ENCODE measurements at places on chromosomes 7 and 10.

GRCh38 chr10:90856964-90857634 lies 740 bp downstream of the HTR7 start:
- ATAC-seq, result peak; percentile 15

GRCh38 chr7:102872460-102872859 lies 40.3 kb upstream of the LRRC17 start:
- no peak for ATAC-seq

- no peak for ATAC-seq
Measured at GRCh38 chr7:118214833-118215182, 9.7 kb upstream of the ANKRD7 start.

DNA sequence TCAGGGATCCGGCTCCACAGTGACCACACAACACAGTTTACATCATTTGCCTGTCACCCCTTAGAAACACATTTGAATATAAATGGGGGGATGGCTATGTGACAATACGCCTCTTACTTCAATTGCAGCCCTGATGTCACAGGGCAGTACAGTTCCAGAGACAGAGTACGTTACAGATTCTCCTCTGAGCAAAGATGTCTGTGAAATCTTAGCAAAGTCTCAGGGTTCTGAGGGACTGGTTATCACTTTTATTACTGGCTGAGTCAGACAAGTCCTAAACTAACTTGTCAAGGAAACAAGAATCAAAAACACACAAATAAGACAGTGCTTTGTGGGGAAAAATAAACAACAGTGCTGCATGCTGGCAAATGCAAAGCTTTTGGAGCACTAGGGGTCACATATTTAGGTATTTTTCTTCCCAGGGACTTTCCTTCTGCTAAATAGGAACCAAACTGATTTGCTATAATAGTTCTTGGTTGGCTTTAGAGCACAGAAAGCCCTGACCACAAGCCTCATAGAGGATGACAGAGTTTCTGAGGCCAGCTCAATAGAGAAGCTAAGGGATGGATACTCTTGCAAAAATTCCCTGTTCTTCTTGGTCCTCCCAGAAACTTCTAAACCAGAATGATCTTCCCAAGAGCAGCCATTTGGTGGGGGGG lies 501.6 kb downstream of the GRID1 start:
- ATAC-seq, result no peak

DNA sequence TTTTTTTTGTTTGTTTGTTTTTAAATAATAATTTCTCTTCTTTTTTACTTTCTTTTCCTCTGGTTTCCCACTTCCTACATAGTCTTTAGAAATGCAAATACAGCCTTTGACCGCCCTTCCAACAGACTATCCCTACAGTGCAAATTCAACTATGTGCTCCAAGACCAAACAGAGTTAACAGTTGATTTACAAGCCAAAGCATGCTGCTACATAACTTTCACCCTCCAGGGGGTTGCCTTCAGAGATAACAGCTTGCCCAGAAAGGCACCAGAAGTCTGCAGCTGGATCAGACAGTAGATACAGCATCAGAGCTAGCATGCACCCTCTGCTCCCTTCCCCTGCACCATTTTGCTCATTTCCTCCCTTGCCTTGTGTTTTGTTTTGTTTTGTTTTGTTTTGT lies 539.0 kb downstream of the ZWINT start:
- ATAC-seq, result no peak

DNA sequence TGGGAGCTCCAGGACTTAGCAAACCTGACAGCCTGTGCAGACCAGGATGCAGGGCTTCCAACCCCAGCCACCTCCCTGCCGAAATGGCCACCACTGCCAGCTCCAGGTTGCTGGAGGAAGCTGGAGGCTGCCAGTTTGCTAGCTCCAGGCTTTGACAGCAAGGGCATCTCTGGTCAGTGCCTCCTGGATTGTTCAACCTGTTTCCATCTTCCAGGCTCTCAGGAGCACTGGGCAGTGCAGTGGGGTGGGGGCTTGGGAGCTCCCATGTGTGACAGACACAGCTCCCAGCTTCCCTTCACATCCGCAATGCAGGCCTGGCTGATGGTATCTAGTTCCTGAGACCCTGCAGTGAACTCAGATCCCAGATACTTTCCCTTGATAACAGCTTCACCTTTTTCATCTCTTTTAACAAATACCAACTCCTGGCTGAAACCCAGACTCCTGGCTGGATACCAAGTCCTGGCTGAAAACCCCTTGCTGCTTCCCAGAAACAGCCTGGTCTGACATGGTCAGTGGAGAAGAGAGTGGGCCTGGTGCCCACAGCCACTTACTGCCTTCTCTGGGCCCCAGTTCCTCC lies 20.8 kb upstream of the RET start:
- ATAC-seq, result no peak

GRCh38 chr7:103343332-103343731 lies 1.2 kb downstream of the DNAJC2 start:
- ATAC-seq, result no peak

GRCh38 chr10:74754381-74754821 lies 72.0 kb upstream of the KAT6B start:
- no peak for ATAC-seq

DNA sequence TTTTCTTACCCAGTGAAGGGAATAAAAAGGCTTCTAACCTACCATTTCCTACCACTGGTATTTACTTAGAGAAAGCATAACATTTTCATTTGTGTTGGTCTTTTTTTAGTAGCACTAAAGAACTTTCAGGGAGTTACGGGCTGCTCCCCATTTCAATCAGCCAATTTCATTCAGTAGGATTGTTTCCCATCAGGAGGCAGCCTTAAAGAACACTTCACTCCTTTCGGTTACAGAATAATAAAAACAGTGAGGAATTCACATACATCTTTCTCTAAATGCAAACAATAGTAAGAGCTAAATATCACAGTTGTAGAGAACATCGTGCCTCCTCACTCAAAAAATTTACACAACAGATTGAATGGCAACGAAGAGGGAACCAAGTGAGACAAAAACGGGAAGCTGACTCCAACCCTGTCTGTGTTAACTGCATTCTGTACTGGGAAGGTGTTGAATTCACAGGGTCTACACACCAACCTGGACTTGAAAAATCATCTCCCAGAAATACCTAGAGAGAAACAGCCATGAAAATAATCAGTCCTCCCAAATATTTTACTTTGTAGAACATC lies 55.5 kb upstream of the ABLIM1 start:
- no peak for ATAC-seq

- peak; percentile 79 for ATAC-seq
Measured at GRCh38 chr10:96720422-96721206, at the start of gene PIK3AP1. Gene PIK3AP1 (minus strand): TSS chr10:96720514. CDS start chr10:96720394, 120 bp downstream.

- ATAC-seq, result no peak
Measured at GRCh38 chr7:2299870-2300512, 14.2 kb downstream of the SNX8 start.

DNA sequence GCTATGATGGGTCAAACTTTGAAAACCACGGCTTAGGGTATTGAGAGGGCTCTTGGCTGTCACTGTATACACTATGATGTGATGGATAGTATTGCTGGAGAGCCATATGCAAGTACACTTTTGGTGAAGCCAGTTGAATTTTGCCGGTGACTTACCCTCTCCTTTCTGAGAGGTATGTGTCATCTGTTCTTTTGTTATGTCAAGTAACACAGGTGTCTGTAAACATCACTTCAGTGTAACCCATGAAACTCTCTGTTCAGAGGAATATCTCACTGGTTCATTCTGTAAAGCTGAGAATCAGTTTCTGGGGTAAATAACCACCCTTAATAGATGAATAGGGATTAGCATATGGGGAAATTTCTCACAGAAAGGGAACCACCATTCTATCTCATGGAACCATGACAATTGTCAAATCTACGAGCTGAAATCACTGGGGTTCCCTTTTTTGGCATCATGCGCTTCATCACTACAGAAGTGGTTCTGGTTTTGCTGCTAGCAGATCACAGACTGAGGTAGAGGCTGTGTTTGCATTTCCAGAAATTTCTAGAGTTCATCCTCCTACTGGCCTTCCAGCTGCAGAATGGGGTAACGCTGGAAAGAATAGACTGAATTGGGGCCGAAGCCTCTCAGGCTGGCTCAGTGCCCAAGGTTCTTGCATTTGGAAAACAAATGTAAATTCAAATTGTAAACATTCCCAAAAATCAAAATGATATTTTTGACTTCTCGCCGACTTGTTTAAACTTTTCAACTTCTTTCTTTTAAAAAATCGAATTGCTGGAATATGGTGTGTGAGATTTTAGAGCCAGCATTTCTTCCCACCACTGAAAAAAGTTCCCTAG lies 83.3 kb upstream of the CREB5 start:
- peak; percentile 80 for ATAC-seq

DNA sequence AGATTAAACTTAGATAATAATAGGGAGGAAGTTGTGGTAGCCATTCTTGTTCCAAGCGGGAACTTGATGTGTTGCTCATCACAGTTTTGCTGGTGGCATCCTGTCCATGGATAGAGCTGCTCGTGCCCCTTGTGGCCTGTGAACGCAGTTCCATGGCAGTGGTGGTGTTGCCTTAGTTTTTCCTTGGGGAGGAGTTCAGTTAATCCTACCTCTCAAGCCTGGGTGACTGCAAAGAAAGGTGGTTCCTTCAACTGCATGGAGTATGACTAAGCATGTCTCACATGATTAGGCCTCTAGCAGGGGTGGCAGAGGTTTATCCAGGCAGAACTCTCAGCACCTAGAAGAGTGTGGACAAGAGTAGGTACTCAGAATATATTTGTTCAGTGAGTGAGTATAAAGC lies 99.7 kb downstream of the MAPK8 start:
- no peak for ATAC-seq

- ATAC-seq, result no peak
Measured at GRCh38 chr10:78913219-78914059, 155.3 kb upstream of the ZMIZ1 start.

DNA sequence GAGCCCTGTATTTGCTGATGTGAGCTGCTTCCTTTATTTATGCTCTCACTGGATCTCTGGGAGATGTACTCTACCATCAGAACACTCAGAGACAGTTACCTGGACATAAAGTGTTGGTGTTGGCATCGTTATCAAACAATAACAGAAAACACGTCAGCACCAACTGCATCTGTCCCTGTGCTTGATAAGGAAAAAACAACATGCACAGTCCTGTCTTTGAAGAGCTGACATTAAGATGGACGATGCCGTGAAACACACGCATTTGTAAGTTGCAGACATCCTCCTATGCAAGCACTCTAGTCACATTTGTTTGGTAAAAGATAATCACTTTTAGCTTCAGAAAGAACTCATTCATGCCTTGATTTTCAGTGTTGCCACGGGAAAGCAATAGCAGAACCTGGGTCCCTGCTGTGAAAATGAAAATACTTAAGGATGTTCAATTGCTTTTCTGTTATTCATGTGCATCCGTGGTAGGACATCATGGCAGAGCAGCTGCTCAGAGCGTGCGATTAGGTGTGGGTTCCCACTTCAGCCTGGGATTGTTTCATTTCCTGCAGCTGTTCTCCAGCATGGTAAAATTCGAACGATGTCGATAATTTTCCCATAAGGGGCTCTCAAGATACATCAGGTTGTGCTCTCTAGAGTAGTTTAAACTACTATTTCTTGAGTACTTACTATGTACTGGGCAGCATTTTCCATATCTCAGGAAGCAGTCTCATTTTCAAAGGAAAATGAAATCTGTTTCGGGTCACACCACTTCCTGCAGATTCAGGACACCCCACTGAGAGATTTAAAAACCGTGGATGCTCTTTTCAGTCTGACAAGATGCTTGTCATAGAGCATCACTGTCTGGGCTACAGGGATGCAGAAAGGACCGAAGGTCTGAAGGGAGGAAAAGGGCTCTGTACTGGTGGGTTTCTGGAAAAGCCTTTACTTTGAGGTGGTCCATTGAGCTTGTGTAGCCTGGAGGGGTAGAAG lies 248.7 kb downstream of the CAMK1D start:
- no peak for ATAC-seq

GRCh38 chr7:123484199-123484598 lies 50.2 kb downstream of the IQUB start:
- ATAC-seq, result no peak

Data from activated CD4-positive, CD25-positive, alpha-beta regulatory T cell treated with anti-CD3 and anti-CD28 coated beads, Interleukin-2, amount 50 U/mL, for 24 hours (primary cell).